Stimulated activated CD4-positive, alpha-beta T cell treated with anti-CD3 and anti-CD28 coated beads, Interleukin-1b, Interleukin-23, amount 100 ng/mL, for 24 hours (primary cell): ENCODE measurements at places on chromosomes 3 and 15.

DNA sequence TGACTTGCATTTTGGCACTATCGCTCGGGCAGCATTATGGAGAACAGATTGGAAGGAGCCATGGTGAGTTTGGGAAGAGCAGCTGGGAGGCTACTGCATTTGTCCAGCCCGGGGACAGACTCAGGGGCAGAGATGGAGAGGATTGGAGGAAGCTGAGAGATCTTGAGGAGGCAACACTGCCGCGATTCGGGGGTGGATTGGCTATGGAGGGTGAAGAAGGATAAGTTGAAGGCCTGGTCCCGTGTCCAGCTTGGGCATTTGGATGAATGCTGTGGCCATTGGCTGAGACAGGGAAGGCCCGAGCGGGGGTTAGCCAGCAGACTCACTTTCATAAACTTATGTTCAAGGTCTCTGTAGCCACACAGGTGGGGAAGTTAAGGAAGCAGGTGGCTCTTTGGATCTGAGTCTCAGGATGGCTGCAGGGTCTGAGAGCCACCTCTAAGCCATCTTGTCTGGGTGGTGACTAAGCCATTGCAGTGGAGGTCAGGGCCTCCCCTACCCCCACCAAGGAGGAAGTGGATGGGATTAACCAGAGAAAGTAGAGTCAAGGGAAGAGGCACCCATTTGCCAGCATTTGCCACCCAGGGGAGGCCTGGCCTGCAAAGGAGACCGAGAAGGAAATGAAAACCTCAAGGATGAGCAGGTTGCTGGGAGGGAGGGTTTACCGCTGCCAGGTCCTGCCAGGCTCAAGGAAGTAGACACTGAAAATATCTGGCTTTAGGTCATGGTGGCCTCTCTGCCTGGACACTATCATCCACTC lies 144.0 kb upstream of the TLE3 start:
- DNase-seq: no peak

DNA sequence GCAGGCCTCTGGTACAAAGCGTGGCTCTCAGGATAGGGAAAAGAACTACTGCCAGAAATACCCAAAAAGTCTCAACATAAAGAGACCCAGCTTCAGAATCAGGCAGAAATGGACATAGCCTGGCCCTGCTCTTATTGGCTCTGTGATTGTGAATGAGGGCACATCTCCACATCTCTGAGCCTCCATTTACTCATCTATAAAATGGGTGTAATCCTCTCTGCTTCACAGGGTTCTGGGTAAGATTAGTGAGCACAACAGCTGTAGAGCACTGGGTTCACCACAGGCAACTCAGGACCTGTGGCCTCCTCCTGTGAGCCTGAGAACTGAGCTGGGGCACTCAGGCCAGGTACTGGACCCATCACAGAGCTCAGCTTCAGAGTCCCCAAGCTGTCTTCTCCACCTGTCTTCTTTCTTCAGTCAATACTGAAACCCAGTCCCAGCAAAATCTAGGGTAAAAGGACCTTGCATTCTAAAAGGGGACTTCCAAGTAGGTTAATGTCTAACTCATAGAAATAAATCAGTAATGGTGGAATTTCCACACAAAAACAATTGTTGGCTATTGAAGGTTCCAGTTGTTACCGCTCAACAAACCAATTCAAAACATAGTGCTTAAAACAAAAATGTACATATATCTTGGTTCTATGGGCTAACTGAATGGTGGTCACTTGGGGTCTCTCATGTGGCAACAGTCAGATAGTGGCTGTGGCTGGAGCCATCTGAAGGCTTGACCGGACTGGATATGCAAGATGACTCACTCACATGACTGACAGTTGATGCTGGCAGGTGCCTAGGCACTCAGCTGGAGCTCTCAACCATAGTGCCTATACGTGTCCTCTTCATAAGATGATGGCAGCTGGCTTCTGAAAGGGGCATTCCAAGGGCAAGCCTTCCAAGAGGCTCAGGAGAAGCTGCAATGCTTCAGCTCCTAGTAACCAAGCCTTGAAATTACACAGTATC lies 47.3 kb downstream of the TRIM42 start:
- no peak for DNase-seq

DNA sequence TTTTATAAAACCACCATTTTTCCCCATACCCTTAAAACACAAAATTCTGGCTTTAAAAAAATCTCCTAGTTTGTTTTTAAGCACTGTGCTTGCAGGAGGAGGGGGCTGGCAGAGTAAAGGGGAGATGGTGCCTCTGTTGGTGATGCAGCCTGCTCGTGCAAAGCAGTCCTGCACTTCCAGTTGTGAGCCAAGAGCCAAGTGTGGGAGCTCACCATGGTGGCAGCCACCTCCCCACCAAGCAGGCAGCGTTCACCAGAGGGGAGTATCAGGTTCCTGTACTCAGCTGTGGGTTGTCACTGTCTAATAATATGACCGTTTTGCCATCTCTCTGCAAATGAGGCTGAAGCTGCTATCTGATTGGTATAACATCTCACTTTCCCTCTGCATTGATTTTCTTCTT lies 164.8 kb downstream of the SYNPR start:
- no peak for DNase-seq

DNA sequence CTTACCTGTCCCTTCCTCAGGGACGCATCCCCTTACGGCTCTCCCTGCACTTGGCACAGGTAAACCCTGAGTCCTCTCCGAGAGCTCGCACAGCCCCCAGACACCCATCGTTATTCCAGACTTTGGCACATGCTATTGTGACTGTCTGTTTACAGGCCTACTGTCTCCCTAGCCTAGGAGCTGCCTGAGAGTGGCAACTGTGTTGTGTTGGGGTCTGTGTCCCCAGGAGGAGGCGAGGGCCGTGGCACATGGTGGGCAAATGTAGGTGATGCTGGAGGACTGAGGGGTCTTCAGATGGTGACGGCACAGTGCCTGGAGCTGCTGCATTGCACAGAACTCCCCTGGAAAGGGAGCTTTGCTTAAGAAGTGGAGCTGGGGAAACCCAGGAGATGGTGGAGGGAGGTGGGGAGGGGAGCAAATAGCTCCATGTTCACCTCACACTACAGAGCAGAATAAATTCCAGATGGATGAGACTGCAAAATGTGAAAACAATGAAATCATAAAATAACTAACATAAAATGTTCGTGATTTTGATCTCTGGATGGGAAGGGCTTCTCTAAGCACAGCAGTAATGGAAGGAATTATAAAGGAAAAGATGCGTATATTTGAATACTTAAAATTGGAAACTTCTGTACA lies 96.5 kb downstream of the SMAD6 start:
- no peak for DNase-seq

- no peak for DNase-seq
These were observed 386.5 kb downstream of the SHQ1 start for GRCh38 chr3:72461787-72462186.

DNA sequence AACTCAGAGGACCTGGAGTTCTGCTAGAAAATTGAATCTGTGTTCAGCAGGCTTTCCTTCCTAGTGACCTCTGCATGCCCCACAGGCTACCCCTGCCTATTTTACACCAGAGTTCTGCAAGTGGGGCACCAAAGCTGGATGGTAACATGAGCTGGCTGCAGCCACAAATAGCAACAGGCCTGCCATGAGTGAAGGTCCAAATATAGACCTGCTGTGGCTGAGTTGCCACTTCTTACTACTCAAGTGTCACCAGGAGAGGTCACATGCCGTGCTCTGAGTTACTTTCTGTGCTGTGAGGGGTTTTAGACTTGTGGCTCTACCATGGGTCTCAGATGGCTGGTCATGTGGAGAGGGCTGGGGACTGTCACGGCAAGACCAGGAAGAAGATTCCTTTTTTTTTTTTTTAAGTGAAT lies at the start of gene FSD2:
Gene FSD2, minus strand, starts transcription at position 76 of the 413 bp plus-strand sequence. CDS start 18,679 bp downstream, outside the sequence.
- DNase-seq: no peak

DNA sequence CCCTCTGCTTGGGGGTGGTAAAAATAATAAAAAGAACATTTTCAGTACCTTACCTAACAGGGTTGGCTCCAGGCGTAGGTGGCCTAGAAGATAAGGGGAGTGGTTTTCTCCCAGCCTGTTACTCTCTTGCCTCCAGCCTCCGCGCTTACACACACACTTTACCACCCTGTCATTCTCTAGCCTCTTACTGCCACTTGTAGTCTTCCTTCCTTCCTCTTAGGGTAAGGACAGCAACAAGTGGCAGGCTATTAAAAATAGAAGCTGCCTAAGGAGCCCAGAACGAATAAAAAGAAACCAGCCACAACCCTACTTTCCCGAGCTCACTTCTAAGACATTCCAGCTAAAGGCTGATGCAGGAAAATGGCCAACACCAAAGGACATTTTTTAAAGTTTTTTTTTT lies 9.6 kb upstream of the LIPH start:
- DNase-seq: no peak

GRCh38 chr3:16101295-16102186 lies 72.9 kb upstream of the GALNT15 start:
- no peak for DNase-seq

- DNase-seq: no peak
These were observed 264.2 kb upstream of the ROPN1 start for GRCh38 chr3:124256156-124256555.

DNA sequence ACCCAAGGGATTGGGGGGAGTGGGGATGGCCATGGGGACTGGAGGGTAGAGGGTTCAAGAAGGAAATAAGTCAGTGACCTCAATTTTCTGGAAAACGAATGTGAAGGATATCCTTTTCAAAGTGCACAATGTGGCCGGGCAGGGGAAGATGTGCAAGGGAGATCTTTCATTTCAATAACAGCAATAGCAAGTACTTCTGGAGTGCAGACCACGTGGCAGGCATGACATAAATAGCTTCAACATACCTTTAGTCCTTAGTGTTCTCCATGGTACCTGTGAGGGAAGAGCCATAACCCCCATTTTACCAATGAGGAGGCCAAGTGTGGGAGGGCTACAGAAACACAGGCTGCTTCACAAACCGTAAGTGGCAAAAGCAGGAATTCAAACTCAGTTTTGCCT lies 138.7 kb downstream of the FOXP1 start:
- DNase-seq: no peak

GRCh38 chr3:184145111-184145524 lies 10.0 kb downstream of the EIF2B5 start:
- DNase-seq: no peak

GRCh38 chr15:45133561-45133920 lies 3.7 kb downstream of the DUOX1 start:
- DNase-seq: no peak

DNA sequence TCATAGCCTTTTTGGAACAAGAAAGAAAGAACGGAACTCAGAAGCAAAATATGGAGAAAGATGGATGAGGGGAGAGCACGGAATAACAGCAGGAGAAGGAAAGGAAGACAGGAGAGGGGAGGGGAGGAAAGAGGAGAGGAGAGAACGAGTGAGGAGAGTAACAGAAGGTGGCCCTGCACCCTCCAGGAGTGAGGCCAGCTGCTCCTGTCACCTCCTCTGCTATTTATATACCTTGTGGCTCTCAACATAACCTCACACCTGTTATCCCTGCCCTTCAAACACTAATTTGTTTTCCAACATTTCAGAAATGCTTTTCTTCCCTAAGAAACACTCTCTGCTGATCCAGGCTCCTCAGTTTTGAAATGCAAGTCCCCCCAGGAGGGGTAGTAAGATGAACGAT lies 53.4 kb upstream of the ATP2B2 start:
- DNase-seq: no peak

GRCh38 chr3:24480497-24480896 lies 14.2 kb downstream of the THRB start:
- DNase-seq: no peak

DNA sequence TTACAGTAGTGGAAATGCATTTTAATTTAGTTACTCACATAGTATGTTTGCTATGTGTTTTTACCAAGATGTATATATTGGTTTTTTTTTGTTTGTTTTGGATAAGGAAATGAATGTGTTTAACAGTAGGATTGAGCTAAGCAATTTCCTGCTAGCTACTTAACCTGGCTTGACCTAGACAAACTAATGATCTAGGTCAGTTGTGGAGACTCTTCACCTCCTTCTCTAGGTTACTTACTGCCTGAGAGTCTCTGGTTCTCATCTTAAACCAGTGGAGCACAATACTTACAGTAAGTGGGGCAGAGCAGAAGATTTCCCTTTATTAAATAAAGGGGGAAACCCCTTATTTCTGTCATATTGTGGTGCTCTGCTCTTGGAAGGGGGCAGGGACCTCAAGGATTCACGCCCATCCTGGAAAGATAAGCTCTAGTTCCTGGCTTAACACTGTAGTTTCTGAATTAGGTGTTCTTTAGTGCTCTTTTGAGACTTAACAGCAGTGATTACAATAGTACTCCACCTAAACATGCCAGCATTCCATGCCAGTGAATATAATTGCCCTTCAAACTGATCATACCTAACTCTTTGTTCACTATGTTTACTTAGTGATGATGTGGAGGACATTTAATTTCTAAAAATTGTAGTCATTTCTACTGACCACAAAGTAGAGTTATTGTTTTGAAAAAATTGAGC lies 79.9 kb downstream of the UBP1 start:
- no peak for DNase-seq

DNA sequence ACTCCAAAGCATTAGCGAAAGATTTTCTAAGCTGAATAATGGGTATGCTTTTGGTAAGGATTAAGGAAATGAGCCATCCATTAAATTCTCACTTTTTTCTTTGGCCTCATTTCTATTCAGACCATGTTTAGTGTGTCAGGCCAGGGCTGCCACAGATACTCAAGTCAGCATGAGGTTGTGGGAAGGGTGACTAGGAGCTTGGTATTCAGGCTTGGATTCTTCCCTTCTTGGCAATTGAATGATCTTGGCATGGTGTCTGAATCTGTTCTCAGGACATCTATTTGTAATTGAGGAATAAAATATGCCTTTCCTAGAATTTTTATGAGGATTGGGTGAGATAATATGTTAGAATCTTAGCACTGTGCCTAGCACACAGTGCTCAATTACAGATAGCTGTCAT lies 11.2 kb downstream of the CCNB2 start:
- no peak for DNase-seq

DNA sequence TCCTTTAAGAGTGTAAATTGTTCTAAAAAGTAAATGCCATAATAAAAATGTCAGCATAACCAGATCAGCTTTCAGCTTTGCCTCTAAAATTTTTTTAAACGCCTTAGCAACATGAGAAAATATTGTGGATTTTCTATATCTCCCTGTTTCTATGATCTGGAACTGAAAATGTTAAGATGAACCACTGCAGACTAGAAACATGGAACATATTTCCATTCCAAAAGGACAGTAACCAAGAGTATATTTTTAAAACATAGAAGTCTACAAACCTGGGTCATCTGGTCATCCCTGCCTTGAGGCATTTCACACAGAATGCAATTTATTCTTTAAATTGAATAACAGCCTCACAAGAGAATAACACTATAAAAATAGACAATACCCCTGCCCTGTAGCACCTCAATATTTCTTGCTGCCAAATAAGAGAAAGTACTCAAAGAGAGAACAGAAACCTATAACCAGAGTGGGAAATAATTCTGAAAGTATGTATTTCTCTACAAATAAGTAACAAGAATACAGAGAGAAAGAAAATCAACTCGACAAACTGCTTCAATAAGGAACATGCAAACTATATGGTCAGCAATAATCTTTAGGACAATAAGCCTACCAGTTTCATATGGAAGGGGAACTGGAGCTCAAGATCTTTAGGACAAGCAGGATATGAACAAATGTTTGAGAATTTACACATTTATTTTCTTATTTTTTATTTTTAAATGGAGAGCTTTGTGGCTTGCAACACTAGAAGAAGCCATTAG lies 949.0 kb downstream of the EPHA3 start:
- no peak for DNase-seq

DNA sequence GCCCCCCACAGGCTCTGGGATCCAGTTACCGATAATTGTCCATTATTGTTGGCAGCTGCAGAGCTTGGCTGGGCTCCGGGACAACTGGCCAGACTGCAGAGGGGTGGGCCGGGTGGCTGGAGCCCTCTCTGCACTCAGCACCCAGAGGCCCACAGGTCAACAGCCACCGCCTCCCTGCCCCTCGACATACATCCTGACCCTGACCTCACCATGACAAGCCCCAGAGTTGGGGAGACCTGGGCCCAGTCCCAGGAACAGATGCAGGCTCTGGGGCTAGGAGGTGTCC lies 22.4 kb downstream of the PTH1R start:
- no peak for DNase-seq
